ENCODE measurements at places on chromosomes 13 and 19.
A peak's percentile ranks its signal among the peaks of the same experiment; 100 is the strongest.

GRCh38 chr19:29537181-29537580 is 11.4 kb downstream of the VSTM2B start:
- DNase-seq: no peak

- DNase-seq: peak; percentile 13
These were observed 14.6 kb downstream of the CBARP start for GRCh38 chr19:1223018-1223855.

DNA sequence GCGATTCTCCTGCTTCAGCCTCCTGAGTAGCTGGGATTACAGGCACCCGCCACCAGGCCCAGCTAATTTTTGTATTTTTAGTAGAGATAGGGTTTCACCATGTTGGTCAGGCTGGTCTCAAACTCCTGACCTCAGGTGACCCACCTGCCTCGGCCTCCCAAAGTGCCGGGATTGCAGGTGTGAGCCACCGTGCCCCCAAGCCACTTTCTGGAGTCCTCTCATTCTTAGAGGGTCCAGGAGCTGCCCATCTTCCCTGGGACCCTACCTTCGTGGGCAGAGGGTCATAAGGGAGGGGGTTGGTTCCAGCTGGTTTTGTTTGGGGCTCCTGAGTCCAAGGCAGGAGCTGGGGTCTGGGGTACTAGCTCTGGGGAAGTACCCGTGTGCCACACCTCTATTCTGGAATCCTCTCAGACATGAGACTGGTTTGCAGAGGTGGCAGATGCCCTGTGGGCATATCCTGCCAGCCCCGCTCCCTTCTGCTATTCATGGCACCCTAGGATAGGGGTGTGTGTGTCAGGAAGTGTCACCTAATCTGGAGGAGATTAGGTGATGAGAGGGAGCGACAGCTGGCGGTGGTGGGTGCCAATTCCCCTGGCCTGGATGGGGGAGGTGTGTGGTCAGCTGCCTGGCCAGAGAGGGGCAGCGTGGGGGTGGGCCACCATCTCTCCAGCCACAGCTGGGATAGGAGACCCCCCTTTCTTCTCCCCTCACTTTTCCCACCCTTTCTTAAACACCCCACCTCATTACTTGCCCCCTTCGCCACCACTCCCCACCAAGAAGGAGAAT is 2.1 kb downstream of the PRMT1 start:
- DNase-seq: no peak

DNA sequence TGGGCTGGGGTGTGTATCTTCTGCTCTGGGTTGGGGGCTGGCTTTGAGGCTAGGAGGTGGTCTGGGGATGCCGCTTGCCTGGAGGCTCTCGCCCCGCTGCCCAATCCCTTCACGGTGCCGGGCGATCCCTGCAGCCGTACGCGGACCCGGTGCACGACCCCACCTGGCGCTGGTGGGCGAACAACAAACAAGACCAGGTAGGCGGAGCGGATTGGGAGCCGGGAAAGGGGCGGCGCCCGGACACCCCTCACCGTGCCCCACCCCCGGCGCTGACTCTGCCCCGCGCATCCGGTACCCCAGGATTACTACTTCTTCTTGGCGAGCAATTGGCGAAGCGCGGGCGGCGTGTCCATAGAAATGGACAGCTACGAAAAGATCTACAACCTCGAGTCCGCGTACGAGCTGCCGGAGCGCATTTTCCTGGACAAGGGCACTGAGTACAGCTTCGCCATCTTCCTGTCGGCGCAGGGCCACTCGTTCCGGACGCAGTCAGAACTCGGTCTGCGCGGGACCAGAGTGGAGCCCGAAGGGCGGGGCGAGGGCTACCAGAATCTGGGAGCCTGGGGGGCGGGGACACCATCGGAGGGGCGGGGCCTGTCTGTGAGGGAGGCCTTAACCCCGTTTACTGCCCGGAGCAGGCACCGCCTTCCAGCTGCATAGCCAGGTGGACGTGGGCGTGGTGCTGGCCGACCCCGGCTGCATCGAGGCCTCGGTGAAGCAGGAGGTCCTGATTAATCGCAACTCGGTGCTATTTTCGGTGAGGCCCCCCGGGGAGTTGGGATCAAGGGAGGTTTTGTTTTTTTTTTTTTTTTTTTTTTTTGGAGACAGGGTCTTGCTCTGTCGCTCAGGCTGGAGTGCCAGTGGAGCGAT is 12.1 kb upstream of the PSMD8 start:
- DNase-seq: peak; percentile 52

- no peak for DNase-seq
These were observed 411.8 kb downstream of the KCTD12 start for GRCh38 chr13:76474356-76474755.

GRCh38 chr13:94713561-94714182 is 1.3 kb upstream of the SOX21 start:
- DNase-seq: no peak

DNA sequence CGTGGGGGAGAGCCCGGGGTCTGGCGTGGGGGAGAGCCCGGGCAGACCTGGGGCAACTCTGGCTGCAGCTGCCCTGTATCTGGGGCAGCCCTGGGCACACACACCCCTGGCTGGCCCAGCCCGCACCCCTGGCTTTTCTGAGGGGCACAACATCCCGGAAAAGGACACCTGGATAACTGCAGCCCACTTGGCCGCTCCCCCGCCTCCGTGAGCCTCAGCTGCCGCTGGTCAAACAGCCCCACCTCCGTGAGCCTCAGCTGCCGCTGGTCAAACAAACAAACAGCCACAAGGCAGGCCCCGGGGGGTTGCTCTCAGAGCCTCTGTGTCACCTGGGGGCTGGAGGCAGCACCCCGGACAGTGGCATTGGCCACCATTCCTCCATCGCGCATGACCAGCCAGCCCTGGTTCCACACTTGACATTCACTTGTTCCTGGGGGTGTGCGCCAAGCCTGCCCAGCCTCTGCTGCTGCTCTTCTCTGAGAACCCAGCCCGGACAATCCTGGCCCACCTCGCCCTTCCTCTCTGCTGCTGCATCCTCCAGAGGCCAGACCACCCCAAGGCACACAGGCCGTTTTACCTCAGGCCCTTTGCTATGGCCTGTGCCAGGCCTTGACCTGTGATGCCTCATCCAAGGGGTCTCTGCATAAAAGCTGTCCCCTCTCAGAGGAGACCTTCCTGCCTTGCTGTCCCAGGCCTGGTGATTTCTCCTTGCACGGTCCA is 19.9 kb downstream of the CEBPG start:
- DNase-seq: no peak

GRCh38 chr19:38743394-38744297 is 628 bp downstream of the CAPN12 start:
- no peak for DNase-seq

GRCh38 chr13:40207001-40207478 is 459.4 kb downstream of the FOXO1 start:
- DNase-seq: no peak

DNA sequence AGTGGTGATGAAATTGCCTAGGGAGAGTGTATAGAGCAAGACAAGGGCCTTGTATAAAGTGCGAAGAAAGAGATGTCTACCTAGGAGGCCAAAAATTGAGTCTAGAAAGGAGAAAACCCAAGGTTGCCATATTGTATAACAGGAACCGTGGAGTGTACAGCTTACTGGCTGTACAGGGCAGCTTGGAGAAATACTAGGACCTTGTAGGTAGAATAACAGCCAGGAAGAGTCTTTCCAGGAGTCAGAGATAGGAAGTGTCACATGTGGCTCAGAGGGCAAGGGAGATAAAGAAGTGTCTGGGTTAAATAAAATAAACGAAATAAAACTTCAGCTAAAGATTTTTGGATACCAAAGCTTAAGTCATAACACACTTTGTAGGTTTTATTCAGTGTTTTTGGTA is 12.4 kb downstream of the CDK8 start:
- DNase-seq: no peak

All from NCI-H1694 treated with DMSO at 0.1 percent for 48 hours (cell line).